Stimulated activated CD8-positive, alpha-beta memory T cell treated with anti-CD3 and anti-CD28 coated beads, Interleukin-4, amount 100 ng/mL, for 4 hours (primary cell): ENCODE measurements at places on chromosomes 6 and 20.

DNA sequence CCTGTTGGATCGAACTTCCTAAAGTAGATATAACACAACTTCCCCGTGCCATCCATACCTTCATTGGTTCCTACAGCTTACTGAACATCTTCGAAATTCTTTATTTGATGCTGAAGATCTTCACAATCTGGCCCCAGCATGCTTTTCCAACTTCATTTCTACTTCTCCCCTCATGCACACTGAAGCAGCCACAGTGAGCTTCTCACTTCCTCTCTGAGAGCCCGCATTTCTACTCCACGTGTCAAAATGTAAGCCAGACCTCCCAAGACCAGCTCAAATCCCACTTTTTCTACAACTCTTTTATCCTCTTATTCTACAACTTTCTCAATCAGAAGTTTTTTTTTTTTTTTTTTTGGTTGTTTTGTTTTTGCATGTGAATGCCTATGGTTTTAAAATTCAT, 254.7 kb downstream of the GMPR start:
- no peak for DNase-seq

DNA sequence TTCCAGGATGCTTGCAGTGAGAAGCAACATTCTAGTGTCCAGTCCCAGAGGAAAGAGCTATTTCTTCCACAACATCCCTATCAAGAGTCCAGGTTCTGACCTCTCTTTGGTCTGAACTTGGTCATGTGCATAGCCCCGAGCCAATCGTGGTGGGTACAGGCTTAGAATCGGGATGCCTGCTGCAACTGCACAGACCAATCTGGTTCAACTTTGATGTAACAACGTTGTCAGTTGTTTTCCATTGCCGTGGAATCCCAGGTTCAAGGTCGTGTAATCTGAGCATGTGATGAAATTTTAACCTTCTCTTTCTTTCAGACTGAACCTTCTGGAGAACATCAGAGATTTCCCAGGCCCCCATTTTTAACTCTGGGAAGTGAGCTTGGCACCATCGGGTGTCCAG, 130.5 kb downstream of the ANKRD60 start:
- no peak for DNase-seq

GRCh38 chr20:8124639-8125038, 7.4 kb upstream of the PLCB1 start:
- DNase-seq, result no peak

DNA sequence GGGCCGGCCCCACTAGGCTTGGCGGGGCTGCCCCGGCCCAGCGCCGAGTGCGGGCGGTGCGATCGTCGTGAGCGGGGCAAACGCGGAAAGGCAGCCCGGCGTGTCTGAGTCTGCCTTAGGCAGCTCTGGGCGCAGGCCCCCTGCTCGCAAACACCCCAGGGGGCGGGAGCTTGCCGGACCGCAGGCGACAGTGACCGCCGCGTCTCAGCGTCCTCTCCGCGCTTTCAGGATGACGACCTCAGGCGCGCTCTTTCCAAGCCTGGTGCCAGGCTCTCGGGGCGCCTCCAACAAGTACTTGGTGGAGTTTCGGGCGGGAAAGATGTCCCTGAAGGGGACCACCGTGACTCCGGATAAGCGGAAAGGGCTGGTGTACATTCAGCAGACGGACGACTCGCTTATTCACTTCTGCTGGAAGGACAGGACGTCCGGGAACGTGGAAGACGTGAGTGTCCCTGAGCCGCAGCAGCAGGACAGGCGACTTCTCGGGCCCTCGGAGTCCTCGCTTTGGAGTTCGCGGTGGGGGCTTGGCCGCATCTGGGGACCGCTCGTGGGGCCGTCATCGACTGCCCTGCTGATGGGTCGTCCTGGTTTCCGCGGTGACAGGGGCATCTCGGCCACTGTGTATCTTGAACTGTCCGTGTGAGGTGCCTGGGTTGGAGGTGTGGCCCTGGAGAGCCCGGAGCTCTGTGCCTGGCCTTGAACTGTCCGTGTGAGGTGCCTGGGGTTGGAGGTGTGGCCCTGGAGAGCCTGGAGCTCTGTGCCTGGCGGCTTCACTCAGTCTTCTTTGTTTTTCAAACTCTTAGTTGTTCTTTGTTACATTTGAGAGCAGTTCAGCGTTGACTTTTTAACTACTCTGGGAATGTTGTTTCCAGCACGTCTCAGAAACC, 786 bp downstream of the ADRM1 start:
- DNase-seq, result no peak

DNA sequence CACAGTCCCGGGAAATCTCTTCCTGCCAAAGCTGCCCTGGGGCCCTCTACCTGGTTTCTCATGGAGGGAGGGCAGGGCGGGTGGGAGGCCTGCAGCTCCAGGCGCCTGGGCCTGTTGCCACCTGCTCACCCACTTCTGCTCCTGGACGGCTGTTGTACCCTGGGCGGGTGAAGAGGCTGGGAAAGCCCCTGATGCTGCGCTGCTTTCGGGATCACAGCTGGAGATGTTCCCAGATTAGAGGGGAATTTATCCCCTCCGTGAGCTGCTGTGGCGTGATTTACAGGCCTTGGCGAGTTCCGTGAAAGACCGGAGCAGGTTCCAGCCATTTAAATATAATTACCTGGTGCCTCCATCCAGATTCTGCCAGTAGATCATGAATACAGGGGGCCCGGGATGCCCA, 12.3 kb upstream of the VSTM2L start:
- DNase-seq, result no peak

GRCh38 chr6:24974182-24975171, 38.7 kb upstream of the RIPOR2 start:
- no peak for DNase-seq

DNA sequence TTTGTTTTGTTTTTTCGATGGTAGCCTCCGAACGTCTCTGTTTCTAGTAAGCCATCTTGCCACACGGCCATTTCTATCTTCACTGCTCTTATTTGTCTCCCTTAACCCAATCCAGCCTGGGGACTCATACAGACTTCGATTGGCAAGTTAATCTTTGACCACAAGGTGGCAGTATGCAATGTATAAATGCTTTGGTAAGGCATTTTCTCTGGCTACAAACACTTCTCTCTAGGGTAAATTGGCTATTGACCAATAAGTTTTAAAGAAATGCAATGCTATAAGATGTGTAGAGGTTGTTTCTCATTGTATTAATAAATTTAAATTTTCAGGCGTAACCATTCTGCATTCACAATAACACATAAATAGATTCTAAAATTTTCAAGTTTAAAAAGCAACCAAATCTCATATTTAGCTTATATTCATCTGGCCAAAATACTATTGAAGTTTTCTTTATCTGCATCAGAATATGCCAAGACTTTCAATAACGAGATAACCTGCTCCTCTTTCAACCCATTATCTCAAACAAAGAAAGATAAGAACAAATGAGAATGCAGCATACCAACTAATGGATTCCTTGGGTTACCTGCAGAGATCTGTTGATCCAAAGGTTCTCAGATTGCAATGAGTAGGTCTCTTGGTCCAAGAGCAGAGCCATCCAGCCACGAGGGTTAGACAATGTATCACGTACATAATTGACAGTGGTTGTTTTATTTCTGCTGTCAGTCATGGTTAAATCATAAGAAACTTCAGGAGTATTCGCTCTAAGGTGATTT, 231.9 kb downstream of the PKHD1 start:
- no peak for DNase-seq

GRCh38 chr20:35252037-35252461, 25.6 kb downstream of the MMP24 start:
- no peak for DNase-seq
